ENCODE measurements at places on chromosomes 3 and 15. TPM values are rescaled to one million over a fixed set of nuclear protein-coding genes. Genes with fewer than 3 reads are reported as not detected.

Gene LRRC31
- not detected for total RNA-seq

GRCh38 chr3:42507252-42507651 lies 4.8 kb downstream of the VIPR1 start:
- no peak for DNase-seq

DNA sequence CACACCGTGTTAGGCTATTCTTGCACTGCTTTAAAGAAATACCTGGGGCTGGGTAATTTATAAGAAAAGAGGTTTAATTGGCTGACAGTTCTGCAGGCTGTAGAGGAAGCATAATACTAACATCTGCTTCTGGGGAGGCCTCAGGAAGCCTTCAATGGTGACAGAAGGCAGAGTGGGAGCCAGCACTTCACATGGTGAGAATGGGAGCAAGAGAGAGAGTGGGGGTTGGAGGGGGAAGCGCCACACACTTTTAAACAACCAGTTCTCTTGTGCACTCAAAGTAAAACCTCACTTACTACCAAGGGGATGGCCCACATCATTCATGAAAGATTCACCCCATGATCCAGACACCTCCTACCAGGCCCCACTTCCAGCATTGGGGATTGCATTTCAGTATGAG lies 181.1 kb downstream of the APBA2 start:
- no peak for DNase-seq

Gene CCDC54
- not detected for total RNA-seq

DNA sequence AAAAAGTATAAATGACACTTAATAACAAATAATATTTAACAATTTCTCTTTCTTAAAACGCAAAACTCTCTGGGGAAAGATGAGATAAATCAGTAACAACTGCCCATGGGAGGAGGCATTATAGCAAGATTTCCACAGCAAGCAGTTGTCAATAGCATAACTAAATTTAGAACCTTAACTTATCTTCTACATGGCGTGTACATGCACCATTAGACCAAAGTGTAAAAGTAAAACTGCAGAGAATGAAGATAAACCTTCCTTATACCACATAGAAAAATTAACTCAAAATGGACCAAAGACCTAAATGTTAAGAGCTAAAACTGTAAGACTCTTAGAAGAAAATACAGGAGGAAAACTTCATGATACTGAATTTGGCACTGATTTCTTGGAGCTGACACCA lies 39.9 kb downstream of the MYO5A start:
- no peak for DNase-seq

GRCh38 chr3:69241769-69242168 lies 119.4 kb upstream of the LMOD3 start:
- DNase-seq = no peak

DNA sequence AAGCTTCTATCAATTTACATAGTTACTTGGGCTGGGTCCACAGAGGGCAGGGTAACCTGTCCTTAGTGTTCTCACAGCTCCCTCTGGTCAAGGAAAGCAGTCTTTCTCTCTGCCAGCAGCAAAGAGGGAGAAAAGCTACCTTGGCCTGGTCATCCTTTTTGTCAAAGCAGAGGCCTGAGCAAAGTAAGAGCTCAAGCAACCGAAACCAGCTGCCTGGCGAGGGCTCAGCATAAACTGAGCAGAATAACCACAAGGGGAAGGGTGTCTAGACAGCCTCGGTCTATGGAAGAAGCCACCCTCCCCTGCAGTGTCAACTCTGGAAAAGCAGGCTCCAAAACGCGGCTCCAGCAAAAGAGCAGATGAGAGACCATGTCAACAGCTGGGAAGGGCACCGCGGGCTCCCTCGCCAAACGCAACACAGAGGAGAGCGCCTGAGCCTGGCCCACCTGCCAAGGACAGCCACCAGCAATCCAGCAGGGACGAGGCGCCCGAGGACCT lies 17.4 kb downstream of the LRIG1 start:
- DNase-seq = no peak

Gene ROPN1
- total RNA-seq = not detected

- no peak for DNase-seq
Observed at GRCh38 chr3:18062657-18063025, 320.2 kb upstream of the TBC1D5 start.

DNA sequence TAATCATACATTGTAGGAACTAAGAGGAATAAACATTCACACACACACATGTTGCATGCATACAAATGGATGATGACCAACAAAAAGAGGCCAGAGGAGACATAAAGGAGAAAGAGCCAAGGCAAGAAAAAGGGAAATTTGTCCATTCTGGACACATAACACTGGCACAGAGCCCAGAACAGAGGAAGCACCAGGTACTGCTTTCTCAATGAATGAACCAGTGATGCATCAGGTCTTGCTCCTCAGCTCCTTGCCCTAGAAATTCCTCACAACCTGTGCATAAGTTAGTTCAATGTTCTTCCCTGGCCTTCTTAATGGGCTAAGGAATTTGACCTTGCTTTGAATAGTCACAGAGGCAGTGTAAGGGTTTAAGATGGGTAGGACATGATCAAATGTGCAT lies 270.3 kb downstream of the ERC2 start:
- peak; percentile 6 for DNase-seq

DNA sequence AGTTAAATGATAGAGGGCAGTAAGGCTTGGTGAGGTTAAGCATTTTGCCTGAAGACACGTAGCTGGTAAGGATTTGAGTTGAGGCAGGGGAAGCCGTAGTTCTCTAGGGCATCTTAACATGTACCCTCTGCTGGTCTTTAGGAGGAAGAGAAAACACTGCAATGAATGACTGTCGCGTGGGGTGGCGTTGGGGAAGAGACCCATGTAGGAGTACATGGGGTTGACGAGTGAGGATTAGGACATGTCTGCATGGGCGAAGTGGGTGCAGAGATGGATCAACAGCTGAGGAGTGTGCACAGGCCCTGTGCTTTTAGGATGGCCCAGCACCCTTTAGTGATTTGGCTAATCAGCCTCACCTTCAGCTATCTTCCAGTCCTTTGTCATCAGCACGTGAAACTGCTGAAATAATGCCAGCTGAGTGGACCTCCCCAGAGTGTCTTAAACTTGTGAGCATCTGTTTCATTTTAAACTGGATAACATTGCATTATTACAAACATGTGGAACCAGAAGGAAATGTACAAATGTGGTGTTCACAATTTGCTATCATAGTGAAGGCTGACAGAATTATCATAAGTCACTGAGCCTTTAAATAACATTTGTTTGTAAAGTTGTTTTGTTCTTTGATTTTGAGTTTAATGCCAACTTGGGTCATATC lies 15.3 kb downstream of the P2RY14 start:
- DNase-seq = no peak

Gene ZNF639
- total RNA-seq = 34.3 TPM

GRCh38 chr3:109643590-109643989 lies 306.2 kb upstream of the DPPA4 start:
- no peak for DNase-seq

- DNase-seq = no peak
Observed at GRCh38 chr3:95168526-95168925, 1105.7 kb downstream of the NSUN3 start.

DNA sequence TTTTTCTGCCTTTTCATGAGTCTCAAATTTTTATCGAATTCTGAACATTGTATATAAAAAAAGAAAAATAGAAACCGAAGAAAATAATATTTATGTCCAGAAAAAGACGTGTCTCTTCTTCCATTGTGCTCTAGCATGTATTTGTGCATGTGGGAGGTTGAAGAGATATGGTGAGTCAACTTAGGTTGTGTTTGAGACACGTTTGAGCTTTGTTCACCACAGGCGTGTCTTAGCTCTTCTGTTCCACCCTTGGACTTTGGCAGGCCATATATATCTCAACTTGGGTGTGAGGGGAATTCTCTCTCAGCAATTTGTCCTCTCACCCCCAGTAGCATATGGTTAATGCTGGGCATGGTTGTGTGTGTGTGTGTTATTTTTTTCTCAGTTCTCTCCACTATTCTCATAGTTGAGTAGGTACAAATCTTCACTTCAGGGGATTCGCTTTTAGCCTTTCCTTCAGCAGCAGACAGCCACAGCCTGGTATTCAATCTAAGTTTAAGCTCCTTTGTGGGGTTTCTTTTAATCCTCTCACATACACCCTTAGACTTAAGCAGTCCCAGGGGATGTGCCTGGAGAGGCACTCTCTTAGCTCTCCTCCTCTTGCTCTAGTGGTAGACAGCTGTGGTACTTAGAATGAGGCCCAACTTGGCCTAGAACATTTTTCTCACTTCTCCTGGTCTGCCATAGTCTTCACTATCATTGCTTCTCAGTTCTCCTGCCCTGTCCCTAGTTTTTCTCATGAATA lies 286.5 kb upstream of the RBMS3 start:
- peak; percentile 11 for DNase-seq

Gene ABHD10
- total RNA-seq = 26.2 TPM

Gene EOMES
- 0.95 TPM for total RNA-seq

- peak; percentile 62 for DNase-seq
Observed at GRCh38 chr3:65607101-65607500, 431.6 kb downstream of the MAGI1 start.

GRCh38 chr3:85821130-85821756 lies 862.5 kb downstream of the CADM2 start:
- no peak for DNase-seq

DNA sequence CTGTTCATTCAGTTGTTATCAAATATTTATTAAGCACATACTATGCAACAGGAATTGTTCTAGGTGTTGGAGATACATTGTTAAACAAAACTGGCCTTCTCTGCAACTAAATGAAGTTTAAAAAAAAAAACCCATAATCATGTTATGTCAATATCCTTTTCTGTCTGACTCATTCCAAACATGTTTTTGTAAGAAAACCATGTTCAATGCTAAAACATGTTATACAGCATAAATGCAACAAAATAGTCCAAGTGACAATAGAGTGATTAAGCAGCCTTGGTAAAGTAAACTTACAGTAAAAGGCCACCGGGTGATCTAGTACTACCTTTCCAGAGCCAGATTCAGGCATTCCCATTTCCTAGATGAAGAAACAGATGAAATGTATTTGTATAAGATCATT lies 278.0 kb upstream of the NECTIN3 start:
- DNase-seq = peak; percentile 32

Gene A4GNT
- total RNA-seq = not detected

DNA sequence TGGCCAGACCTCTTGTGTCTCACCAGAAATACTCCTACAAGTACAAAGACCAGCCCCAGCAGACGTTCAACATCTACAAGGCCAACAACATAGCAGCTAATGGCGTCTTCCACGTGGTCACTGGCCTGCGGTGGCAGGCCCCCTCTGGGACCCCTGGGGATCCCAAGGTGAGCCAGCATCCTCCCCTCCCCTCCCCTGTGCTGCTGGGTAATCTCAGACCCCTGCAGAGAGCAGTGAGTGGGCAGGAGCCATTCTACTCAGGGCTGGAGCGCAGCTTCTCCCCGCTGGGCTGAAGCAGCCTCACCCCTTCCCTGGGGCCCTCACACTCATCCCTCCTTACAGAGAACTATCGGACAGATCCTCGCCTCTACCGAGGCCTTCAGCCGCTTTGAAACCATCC lies 9.8 kb downstream of the STAB1 start:
- DNase-seq = no peak

Gene SERPINI2
- total RNA-seq = not detected

DNA sequence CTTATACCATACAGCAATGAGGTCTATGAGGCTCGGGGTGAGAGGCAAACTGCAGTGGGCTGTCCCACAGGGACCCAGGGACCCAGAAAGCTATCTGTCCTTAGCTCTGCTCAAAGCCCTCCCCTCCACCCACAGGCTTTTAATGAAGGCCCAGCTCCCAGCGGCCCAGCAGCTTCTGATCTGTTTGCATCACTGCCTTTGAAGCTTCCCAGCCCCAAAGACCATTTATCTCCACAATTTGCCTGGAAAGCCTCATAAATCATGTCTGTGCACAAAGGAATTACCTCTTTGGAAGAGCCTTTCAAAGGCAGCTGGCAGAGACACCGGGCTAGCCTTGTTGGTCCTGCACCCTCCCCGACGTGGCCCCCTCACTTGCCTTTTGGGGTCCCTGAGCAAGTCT lies 123.9 kb downstream of the RAB11A start:
- DNase-seq = no peak

Gene MESP1
- 0.11 TPM for total RNA-seq

DNA sequence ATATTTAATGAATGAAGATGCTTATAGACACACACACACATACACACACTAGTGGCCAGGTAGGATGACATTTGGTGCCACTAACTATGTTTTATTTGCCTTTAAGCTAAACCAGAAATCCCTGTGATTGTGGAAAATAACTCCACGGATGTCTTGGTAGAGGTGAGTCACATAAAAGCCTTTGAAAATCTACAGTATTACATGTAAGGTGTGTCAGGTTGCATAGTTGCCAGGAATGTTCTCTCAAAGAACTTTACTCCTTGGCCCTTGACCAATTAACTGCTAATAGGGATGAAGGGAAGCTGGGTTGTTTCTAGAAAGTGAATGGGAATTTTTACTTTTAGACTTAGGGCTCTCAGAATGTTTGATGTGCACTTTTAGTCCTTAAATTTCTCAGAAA lies 9.9 kb downstream of the ZBED2 start:
- peak; percentile 73 for DNase-seq
